ENCODE measurements at places on chromosomes 1 and 21.

DNA sequence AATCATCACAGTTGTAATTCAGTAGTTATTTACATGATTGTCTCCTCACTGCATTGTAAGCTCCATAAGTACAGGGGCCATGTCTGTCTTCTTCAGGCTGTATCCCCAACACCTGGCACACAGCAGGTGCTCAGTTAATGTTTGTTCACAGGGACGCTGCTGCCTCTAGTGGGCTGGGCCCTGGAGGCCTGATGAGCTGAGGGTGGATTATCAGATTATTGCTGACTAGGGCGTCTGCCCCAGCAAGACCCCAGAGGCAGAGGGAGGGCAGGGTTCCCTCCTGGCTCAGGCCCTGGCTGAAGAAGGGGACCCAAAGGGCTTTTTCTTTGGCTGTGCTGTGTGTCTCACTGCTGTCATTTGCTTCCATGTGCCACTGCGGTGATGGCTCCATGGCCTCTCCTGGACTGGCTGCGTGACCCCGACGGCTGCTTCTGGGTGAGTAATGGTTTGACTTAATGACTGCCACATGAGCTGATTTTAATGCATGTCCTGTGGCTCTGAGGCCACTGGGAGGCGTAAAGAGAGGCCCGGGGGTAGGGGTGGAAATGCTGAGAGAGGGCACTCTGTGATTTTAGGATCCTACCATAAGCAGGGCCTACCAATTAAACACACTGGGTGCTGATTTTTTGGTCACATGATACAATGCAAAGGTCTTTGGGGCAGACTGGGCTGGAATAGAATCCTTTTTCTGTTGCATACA, 20.8 kb upstream of the EPB41 start:
- DNase-seq = no peak

DNA sequence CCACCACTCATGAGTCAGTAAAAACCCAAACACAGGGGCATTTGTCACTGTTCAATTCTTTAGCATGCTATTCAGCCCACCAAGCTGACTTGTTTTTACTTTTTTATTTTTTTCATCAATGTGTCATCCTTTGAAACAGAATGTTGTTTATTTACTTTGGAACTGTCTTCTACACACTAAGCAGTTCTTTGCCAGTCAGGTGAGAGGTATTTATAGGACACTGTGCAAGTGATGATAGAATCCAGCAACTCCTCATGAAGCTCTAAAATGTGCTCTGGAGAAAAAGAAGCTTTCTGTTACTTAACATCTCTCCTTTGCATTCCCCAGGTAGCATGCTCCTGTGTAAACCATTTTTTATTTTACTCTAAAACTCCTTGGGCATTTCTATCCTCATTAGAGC, 582.0 kb upstream of the TMPRSS15 start:
- no peak for DNase-seq

DNA sequence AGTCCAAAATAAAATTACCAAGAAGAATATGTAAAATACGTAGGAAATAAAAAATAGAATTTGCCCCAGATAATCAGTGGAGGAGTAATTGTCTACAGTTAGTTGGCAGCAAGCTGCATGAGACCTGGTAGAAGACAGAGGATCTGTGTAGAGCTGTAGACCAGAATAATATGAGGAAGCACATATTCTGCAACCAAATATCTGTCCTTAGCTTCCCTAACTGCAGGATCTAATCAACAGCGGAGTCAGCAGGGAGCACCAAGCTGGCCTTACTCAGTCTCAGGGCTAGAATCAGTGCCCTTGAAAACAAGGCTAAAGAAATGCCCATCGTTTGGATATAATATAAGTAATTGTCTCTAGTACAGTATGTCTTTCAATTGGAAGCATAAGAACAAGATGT, 6.1 kb upstream of the GCSAML start:
- no peak for DNase-seq

- DNase-seq = no peak
Measured at GRCh38 chr21:35565204-35565611, 495.1 kb downstream of the SETD4 start.

Data from stimulated activated CD8-positive, alpha-beta memory T cell treated with anti-CD3 and anti-CD28 coated beads, Interleukin-7, amount 100 ng/mL, for 48 hours (primary cell).